Suprapubic skin (tissue), 4 donors: ENCODE measurements at places on chromosomes 3 and 15. TPM values are rescaled to one million over a fixed set of nuclear protein-coding genes. Genes with fewer than 3 reads are reported as not detected.

DNA sequence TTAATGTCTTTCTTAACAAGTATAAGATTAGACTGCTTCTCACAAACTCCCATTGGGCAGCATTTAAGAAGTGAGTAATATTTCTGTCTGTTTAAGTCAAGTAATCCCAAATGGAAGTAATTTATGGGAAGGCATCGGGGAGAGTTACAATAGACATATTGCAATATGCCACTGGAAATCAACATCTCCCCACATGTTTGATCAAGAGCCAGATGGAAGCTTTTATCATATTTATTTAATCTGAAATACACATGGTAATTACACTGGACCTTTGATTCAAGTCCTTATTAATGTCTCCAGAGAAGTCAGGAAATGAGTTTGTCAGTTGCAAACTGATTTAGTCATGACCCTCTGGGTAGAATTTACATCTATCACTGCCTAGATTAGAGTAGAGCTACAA, 943.8 kb downstream of the VGLL3 start:
- DNase-seq: no peak

GRCh38 chr15:51830276-51830806, 888 bp downstream of the TMOD3 start:
- DNase-seq: no peak

DNA sequence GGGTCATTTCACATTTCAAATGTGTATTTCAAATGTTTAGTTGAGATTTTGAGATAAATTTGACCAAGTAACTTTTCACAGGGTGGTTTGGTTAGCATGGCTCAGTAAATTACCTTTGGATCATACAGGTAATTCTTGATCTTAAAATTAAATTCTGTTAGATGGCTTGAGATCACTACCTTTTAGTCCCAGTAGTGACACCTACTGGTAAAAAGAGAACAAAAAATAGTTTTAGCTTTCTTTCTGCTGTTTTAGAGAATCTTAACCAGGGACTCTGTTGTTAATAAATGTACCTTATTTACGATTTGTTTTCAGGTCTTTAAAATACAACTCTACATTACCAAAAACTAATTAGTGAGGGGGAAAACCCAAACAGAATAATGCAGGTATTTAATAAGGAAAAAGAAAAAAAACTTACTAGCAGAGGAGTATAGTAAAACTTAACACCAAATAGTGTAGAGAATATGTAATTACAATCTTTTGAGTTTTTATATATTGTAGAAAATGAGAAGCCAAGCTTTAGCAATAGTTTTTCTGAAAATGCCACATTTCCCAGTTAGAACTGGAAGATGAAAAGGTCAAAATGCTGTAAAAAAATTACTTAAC, 620.3 kb upstream of the AGTR1 start:
- DNase-seq: no peak

DNA sequence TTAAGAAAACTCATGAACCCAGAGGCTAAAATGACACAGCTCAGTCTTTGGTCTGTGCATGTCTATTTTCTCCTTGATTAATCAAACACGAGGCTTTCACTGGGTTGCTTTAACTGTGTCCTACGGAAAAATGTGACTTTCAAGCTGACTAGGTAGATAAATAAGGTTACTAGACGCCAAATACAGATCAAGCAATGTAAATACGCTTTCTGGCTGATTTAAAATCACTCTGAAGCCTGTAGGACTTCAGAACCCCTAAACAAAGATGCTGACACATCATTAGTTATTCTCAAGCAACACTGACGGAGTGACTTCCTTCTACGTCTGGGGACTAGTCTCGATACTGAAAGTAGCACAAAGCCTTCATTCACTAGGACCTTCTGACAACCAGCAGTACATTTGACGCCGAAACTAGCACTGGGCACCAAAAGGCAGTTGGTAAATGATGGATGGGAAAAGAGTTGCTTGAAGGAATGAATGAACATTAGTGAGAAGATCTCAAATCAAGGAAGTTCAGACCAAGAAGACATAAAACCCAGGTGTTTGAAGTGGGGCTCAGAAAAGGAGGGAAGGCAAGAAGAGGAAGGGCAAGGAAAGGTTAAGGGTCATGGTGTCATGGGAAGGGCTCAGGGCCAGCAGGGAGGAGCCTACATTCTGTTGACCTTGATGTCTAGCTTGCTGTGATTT, 67.1 kb upstream of the CDV3 start:
- DNase-seq: no peak

The GCNT3 gene
- not detected for total RNA-seq

The ZCWPW2 gene
- total RNA-seq: 0.40 TPM
